ENCODE measurements at places on chromosomes 2 and 18.

DNA sequence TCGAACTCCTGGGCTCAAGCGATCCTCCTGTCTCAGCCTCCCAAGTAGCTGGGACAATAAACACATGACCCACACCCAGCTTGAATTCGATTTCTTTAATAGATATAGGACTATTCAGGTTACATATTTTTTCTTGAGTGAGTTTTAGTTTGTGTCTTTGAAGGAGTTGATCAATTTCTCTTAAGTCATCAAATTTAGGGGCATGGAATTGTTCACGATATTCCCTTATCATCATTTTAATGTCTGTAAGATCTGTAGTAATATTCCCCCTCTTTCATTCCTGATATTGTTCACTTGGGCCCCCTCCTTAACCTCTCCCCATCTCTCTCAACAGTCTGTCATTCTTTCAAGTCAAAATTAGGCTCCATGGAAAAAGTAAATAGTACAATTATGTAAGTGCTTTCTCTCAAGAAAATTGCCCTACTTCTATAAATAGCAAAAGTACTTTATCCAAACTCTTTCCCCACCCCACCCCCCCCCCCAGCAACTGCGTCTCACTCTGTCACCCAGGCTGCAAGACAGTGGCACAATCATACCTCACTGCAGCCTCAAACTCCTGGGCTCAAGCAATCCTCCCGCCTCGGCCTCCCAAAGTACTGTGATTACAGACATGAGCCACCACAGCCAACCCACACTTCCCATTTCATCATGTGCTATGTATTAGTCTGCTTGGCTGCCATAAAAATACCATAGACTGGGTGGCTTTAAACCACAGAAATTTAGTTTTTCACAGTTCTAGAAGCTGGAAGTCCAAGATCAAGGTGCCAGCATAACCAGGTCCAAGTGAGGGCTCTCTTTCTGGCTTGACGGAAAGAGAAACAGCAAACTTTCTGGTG is 20.1 kb downstream of the WDR33 start:
- no peak for DNase-seq

DNA sequence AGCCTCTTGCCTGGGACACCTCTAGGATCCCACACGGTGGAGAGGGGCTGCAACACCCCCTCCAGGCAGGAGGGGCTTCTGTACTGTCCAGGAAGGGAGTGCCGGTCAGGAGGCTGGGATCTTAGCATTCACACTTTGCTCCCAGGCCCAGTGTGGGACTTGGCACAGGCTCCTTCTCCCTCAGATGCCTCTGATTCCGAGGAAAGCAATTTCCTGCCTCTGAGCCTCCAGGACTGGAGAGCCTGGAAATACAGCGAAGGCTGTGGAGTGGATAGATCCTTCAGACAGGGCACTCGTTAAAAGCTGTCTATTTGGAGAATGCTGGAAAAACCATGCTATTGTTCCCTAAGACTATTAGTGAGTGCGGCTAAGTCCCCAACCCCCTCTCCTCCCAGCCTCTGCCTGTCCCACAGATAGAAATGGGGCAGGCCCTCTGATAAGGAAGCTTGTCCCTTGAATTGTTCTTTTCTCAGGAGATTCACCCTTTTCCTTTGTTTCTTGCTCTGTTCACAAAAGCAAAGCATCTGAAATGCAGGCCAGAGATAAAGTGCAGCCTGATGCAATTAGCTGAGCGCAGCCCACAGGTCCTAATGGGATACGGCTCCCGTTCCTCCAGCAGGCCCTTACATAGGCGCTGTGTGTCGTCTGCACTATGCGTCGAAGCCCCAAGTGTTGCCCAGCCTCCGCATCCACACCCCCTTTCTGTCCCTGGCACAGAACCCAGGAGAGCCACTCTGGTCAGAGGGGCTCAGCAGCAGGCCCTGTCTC is 252.2 kb downstream of the KLHL29 start:
- DNase-seq = no peak

DNA sequence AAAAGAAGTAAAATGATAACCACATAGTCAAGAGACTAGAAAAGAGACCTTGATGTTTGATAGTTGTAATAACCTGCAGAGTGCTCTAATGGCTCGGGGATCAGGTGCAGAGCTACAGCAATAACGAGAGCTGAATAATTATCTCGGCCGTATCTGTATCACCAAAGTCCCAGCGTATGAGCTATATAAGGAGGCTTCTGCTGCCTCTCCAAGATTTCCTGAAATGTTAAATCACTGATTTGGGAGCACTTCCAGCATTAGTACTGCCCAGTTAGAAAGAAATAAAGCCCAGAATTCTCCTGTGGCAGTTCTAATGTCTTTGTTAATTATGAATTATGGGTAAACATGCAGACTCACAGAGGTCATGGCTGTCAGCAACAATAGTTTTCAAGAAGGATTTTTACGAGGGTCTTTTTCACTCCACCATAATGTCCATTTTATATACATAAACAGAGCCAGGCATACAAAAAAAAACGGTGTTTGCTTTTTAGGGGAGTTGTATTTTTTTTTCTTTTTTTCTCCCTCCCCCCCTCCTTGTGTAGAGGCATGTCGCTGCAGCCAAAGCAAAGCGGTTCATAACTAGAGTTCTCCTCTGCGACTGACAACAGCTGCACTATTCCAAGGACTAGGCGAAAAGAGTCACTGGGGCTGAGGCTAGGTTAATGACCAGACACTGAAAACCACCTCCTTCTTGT is 168.3 kb upstream of the VRK2 start:
- no peak for DNase-seq

DNA sequence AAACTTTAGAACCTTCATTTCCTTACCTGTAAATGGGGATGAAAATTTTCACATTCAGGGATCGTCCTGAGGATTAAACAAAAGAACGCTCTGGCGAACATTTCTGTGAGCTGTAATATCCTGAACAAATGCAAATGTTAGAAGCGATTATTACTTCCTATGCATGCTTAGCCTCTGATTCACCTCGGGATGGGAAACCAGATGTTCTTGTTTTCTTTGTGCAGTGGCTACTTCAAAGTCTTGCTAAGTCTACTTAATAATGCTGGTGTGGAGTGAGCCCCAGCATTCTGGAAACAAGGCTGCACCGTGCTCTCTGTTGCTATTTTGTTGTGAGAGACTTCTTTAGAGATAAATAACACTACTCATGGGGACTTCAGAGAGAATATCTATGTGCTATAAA is 119.1 kb upstream of the PELI1 start:
- no peak for DNase-seq

DNA sequence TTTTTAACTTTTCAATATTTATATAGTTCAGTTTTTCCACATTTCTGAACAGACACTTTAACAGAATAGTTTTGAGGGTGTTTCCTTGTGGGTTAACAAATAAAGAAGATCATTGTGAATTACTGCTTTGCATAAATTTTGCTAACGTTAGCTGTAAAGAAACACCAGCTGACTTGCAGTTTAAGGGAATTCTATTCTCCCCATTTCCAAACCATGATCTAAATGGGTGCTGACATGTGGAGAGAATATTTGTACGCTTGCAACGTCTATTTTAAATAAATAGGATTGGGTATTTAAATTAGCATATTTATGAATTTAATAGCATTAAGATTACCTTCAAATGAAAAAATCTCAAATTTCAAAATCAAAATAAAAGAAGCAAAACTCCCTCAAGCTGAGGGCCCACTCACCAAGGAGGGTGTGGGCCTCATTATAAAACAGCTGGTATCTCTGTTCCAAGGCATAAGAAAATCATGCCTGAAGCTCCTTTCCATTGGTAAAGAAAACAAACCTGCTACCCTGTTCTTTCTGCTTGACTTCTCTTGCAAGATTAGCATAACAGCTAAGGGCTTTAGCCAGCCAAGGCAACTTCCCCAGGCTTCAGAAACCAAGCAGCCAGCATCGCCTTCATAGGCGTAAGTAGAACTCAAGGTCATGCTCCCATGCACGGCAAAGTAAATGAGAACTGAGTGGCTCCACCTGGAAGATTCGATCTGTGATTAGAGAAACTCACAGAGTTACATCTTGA is 3.2 kb downstream of the MRO start:
- DNase-seq = no peak

- no peak for DNase-seq
Measured at GRCh38 chr2:42314892-42315468, 46.0 kb downstream of the COX7A2L start.

- no peak for DNase-seq
Measured at GRCh38 chr2:40361478-40361877, 90.4 kb downstream of the SLC8A1 start.

GRCh38 chr18:8788503-8789429 is 83.4 kb downstream of the MTCL1 start:
- DNase-seq = no peak
